Hindlimb muscle (tissue), 1 donor: ENCODE measurements at places on chromosomes 2 and 18. TPM values are rescaled to one million over a fixed set of nuclear protein-coding genes. Genes with fewer than 3 reads are reported as not detected.

The NEU4 gene
- polyA plus RNA-seq = 6.7 TPM

The IL1RN gene
- 1.9 TPM for polyA plus RNA-seq

The SERPINB2 gene
- polyA plus RNA-seq = 0.85 TPM

The TGFA gene
- 0.57 TPM for polyA plus RNA-seq

The PARD6G gene
- polyA plus RNA-seq = 7.1 TPM

The TMEM178A gene
- polyA plus RNA-seq = 15.2 TPM

The COMMD1 gene
- 43.4 TPM for polyA plus RNA-seq

The MALL gene
- polyA plus RNA-seq = 12.8 TPM

The TSPYL6 gene
- polyA plus RNA-seq = not detected

The NTSR2 gene
- polyA plus RNA-seq = not detected

The DTNA gene
- polyA plus RNA-seq = 94.7 TPM

The LINC00305 gene
- not detected for polyA plus RNA-seq

The ATP6V1C2 gene
- 1.7 TPM for polyA plus RNA-seq

The BOLL gene
- 3.0 TPM for polyA plus RNA-seq

The PRKAG3 gene
- 44.4 TPM for polyA plus RNA-seq

The MFSD2B gene
- polyA plus RNA-seq = 3.6 TPM

DNA sequence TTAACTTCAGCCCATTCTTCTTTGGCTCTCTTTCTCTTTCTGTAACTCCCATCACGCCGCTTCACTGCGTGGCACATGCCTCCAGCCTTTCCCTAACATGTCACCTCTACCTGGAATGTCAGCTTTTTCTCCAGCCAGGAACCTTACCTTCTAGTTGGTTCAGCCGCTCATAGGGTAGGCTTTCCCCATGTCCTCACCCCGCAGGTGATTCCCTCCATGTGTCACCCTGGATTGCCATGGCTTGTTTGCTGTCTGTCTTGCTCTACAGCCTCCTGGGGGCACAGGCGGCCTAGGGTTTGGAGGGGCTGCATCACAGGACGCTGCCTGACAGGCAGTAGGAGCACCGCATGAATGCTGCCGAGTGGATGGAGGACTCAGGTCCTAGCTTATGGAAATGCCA is 39.2 kb downstream of the ARHGEF4 start:
- DNase-seq = no peak

DNA sequence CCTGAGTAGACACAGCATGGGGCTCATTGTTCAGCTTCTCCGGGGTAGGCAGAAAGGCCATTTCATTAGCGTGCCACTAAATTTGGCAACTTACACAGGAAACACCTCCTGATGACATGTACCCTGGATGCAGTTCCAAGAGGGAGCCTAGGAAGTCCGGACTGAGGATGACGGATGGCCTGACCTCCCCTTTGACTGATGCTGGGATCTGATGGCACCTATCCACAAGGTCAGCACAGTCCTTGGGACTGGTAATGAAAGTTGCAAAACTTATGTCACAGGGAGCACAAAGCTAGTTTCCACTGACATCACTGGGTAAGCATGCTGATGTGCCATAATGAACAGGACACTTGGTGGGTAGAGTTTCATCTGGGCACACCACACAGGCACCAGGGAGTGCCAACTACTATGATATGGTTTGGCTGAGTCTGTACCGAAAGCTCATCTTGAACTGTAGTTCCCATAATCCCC is 126.7 kb upstream of the ARL4C start:
- DNase-seq = no peak

DNA sequence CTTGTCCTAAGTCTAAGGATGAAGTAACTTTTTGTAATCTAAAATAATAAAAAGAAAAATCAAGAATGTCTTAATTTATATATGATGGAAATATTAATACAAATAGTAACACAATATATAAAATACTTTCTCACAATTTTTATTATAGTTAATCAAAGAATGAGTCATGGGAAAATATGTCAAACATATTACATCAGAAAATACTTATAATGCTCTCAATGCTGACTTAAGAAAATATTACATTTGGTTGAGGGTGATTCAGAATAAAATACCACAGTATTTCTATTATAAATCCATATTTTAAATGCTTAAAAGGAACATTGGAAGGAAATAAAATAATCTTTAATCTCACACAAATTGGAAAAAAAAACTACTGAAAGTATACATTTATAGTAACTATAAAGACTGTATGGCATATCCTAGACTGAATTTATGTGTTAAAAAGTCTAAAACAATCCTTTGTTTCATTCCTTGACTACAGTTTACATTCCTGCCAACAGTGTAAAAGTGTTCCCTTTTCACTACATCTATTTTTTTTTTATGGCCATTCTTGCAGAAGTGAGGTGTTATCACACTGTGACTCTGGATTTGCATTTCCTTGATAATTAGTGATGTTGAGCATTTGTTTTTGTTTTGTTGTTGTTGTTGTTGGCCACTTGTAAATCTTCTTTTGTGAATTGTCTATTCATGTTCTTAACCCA is 1573.5 kb upstream of the ACVR2A start:
- no peak for DNase-seq

- no peak for DNase-seq
These were observed 153.5 kb upstream of the TPO start for GRCh38 chr2:1259746-1260145.

- DNase-seq = no peak
These were observed 168.1 kb upstream of the VWC2L start for GRCh38 chr2:214242797-214243196.

GRCh38 chr18:39113790-39114189 is 1548.2 kb upstream of the CELF4 start:
- no peak for DNase-seq

GRCh38 chr2:47303341-47304148 is 99.4 kb upstream of the MSH2 start:
- no peak for DNase-seq

- peak; percentile 43 for DNase-seq
These were observed 56.6 kb upstream of the CYP26B1 start for GRCh38 chr2:72204156-72204785.

- no peak for DNase-seq
These were observed 146.4 kb downstream of the IRS1 start for GRCh38 chr2:226652983-226653765.

GRCh38 chr18:7572822-7573221 is 5.7 kb downstream of the PTPRM start:
- no peak for DNase-seq

GRCh38 chr18:70973626-70974025 is 684.8 kb downstream of the SOCS6 start:
- DNase-seq = no peak

GRCh38 chr2:97849881-97850528 is 136.6 kb downstream of the ZAP70 start:
- DNase-seq = no peak

GRCh38 chr2:197674591-197674990 is 796 bp downstream of the RFTN2 start:
- DNase-seq = peak; percentile 44

- DNase-seq = no peak
These were observed 428.2 kb upstream of the KCNH7 start for GRCh38 chr2:163266772-163267171.

DNA sequence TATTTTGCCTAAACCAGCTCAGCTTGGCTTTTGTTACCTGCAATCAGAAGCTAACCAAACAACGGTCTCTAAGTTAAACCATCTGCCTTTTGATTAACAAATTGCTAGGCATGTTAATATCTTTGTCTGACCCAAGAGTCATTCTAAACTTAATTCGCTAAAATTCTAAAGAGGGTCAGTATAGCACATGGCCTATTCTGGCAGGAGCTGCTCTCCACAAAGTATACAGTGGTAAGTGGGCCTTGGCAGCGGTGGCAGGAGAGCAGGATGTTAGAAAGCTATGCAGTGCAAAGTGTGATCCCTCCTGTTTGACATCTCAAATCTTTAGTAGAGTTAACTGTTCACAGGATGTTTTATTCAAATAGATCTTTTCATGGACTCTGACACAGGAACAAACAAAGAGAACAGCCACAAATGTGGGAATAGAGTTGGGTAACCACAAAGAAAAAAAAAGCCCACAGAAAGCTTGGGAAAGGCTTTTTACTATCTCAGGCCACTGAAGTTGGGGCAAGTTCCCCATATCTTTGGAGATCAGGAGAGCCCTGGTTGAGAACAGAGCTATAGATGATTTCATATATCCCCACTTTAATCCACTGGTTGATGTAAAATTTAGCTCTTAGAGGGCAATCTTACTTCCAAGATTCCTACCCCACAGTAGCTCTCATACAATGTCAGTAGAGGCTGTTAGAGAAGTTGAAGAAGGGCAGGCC is 10.6 kb downstream of the CFAP210 start:
- no peak for DNase-seq

DNA sequence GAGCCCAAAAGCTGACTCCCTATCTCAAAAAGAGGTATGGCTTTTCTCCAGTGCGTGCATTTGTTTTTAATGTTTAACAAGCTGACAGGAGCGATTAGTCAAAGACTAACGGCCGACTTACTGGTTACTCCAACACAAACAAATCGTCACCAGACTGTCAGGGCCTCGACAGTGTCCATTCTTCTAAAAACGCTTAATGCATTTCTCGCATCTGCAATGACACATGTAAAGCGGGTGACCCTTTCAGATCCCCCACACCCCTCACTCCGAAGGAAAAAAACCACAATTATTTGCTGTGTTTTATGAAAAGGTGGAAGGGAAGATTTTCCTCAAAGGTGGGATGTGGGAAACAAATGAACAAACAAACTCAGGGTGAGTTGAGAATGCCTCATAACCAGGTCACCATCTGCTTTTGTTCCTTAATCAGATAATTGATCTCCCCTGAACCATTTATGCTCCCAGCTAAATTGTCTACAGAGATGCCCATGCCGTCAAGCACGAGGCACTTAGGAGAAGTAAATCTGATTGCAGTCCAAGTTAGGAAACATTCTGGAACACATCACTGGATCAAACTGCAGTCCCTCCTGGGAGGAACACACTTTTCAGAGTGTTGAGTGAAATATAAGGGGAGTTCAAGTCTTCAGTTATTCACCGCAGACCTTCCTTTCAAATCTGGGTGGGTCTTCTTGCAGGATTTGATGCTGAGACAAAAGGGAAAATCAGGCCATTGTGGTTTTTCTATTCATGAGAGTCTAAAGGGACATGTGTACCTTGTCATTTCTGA is 340.8 kb downstream of the CMPK2 start:
- DNase-seq = no peak

GRCh38 chr18:33536904-33537303 is 41.1 kb upstream of the ASXL3 start:
- no peak for DNase-seq

DNA sequence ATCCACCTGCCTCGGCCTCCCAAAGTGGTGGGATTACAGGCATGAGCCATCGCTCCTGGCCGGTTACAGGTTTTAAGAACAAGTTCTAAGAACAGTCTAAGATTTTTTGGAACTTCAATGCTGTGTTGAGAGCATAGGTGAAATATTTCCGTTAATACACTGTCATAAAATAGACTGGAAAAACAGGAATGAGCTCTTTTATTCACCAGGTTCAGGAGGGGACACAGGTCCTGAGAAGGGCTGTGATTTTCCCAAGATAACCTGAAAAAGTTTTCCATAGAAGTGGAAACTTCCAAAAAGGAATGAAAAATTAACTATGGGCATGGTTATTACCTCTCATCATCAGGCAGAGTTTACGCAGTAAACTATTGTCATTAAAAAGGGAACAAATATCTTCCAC is 97.6 kb upstream of the TMEM178A start:
- DNase-seq = no peak
